ENCODE measurements at places on chromosomes 5 and 9.

- no peak for DNase-seq
These were observed 269.4 kb downstream of the CWC27 start for GRCh38 chr5:65037831-65038815.

DNA sequence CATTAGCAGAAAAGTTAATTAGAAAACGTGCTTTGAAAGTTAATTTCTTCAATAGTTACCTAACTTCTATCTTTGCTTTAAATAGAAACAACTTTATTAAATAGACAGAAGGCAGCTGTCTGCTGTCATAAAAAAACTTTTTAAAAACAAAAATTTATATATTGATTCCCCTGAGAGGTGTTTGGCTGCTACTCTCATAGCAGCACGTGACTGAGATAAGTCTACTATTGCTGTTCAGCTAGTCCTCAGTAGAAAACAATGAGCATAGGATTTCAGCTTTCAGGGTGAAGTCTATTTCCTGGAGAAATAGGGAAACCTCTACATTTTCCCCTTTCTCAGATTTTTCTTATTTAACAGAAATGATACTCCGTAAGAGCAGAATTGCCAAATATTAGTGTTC is 135.0 kb upstream of the FBN2 start:
- DNase-seq, result no peak

- peak; percentile 20 for DNase-seq
These were observed 365.0 kb upstream of the CDH9 start for GRCh38 chr5:27403243-27403882.

GRCh38 chr5:178632285-178632684 is 5.4 kb upstream of the CLK4 start:
- DNase-seq, result no peak

- DNase-seq, result no peak
These were observed 31.2 kb downstream of the FGF18 start for GRCh38 chr5:171450423-171451331.

DNA sequence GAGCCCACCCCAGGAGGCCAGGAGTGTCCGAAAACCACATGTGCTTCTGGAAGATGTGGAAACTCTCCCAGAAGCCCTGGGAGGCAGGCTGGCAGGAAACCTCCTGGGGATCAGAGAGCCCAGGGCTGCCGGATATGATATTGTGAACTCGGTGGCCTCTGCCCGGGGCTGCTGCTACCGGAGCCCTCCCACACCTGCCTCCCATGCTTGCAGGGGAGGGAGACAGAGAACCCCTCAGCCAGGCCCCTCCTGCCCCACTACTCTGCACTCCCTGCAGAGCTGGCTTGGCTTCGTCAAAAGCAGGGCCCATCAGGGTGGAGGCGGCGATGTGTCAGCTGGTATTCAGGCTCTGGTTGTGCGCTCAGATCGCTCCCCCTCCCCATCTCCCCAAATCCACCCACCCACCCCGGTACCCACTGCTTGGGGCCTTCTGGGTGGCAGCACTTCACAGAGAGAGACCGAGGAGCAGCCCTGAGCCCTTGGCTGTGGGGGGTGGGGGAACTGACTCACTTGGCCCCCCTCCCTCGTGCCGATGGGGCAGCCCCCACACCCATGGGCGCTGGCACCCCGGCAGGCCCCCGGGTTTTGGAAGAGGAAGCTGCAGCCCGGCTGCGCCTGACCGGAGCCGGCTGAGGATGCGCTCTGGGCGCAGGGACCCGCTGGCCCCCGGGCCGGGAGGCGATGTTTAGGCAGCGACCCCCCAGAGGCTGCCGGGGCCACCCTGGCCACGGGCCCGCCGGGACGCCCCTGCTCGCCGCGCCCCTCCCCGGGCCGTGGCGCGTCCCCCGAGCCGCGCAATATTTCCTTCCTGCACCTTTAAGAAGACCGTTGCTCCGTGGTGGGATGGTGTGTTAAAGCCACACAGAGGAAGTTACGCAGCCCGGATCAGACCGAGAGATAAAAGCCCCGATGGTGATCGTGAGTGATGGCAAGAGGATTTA is 786 bp upstream of the NTNG2 start:
- peak; percentile 47 for DNase-seq

- DNase-seq, result no peak
These were observed 4.5 kb downstream of the EGR1 start for GRCh38 chr5:138469540-138470321.

GRCh38 chr5:142900927-142901326 is 130.8 kb downstream of the ARHGAP26 start:
- DNase-seq, result no peak

- DNase-seq, result no peak
These were observed 21.7 kb downstream of the TARS1 start for GRCh38 chr5:33462456-33462855.

GRCh38 chr5:89090037-89090436 is 207.1 kb upstream of the MEF2C start:
- no peak for DNase-seq

GRCh38 chr9:1881708-1882295 is 133.3 kb upstream of the SMARCA2 start:
- DNase-seq, result no peak

DNA sequence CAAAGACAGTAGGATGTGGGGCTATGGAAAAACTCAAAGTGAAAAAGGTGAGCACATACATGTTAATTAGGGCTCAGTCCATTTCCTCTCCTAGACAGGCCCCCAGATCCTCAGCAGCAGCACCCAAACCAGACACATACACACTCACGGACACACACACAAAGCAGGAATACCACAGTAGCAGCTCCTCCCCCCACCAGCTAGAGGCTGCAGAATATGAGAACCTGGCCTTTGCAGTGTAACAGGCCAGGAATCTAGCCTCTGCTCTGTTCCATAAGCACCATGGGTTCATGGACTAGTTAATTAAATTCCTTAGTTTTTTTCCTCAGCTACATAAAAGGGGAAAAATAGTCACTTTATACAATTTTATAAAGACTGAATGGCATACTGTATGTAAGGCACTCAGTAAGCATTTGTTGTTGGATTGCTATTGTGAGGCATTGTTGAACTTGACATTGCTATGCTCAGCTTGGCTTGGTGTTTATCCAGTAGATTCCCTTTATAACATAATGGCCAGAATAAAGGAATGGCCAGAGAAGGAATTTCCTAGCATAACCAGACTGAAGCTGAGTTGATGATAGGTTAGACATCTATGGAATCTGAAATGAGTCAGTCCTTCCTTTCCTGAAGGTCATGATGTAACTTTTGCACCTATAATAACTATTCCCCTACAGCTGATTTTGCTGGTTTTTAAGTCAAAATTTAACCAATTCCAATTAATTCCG is 186.8 kb downstream of the SEMA5A start:
- DNase-seq, result no peak

- DNase-seq, result no peak
These were observed 111.6 kb upstream of the SHB start for GRCh38 chr9:38180656-38181055.
